ENCODE measurements at places on chromosomes 16 and 17.

- no peak for DNase-seq
Observed at GRCh38 chr17:36118477-36119353, 15.1 kb downstream of the CCL4 start.

DNA sequence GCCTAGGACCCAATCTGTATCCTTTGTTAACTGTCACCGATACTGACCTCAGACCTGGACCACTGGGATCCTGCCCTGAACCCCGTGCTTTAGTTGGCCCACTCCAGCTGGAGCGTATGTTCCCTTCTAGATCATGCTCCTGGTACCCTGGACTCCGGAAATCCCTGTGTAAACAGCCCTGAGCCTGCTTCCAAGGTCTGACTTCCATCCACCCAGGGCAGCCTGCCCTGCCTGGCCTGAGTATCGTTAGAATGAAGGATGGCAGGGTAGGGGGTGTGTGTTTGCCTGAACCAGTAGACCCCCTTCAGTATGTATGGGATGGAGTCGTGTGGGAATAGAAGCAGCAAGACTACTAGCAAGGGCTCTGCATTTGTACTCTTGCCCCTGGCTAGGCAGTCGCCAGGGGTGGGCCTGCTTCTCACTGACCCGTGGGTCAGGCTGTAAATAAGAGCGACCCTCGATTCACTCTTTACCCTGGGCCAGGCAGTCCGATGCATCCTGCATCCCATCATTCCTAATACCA, 691 bp upstream of the TMEM98 start:
- DNase-seq: no peak

- no peak for DNase-seq
Observed at GRCh38 chr17:67052720-67053437, 8.5 kb downstream of the CACNG1 start.

GRCh38 chr17:78005452-78006171, 47.1 kb downstream of the TNRC6C start:
- DNase-seq: no peak

GRCh38 chr16:5875416-5875815, 777.8 kb upstream of the EEF2KMT start:
- DNase-seq: no peak

GRCh38 chr17:35953720-35954119, 10.2 kb upstream of the LYZL6 start:
- no peak for DNase-seq

- DNase-seq: no peak
Observed at GRCh38 chr17:48989100-48989499, 8.1 kb upstream of the IGF2BP1 start.

GRCh38 chr17:60416368-60416925, 5.8 kb upstream of the CHCT1 start:
- no peak for DNase-seq

GRCh38 chr17:386141-386876, 33.7 kb upstream of the RPH3AL start:
- no peak for DNase-seq

- no peak for DNase-seq
Observed at GRCh38 chr17:6660805-6661463, 9.4 kb downstream of the C17orf100 start.

DNA sequence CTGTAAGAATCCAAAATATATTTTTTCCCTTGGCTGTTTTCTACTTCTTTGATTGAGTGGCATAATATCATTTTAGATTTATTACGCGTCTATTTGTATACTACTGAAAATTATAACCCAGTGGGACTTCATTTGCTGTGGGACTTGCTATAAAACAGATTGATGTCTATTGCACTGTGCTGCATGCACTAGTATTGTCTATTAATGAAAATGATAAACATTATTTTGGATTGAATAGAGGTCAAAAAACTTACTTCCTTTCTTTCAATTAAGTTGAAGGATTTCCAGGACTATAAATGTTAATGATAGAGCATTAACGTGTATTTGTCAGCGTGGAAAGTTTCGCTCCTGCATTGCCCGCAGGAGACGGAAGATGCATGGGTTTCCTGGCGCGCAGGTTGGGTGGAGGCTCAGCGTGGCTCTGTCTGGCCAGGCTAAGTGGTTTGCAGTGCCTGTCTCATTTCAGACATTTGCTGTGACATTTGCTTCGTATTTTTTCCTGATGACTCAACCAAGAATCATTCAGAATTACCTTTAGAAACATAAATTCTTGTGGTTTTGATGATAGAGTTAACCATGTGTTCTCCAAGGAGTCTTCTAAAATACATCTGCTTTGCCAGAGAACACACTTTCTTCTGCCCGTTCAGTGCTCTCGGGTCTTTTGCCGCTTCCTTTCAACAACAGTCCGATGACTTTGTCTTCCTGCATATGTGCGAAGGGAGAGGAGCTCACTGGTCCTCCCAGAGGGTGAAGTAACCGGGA, 216.7 kb downstream of the RPTOR start:
- DNase-seq: peak; percentile 82

- DNase-seq: no peak
Observed at GRCh38 chr17:2363851-2364762, 26.8 kb downstream of the SGSM2 start.

GRCh38 chr16:23668225-23668624, 10.5 kb upstream of the PLK1 start:
- no peak for DNase-seq

DNA sequence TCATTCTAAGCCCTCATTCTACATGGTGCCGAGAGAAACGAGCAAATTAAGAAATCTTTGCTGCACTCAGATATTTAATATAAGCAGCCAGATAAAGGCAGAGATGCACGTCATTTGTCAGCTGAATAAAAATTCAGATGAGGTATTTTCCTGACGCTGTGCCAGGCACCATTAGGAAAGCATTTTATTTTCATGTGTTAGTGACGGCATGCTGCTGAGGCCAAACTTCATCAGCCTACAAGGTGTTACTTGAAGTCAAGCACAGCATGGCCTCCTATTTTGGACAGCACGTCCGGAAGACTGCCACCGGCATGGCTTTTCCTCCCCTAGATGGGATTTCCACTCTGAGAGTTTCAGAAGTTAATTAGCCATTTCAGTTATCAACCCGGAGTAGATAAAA, 70.3 kb downstream of the IRX3 start:
- no peak for DNase-seq

DNA sequence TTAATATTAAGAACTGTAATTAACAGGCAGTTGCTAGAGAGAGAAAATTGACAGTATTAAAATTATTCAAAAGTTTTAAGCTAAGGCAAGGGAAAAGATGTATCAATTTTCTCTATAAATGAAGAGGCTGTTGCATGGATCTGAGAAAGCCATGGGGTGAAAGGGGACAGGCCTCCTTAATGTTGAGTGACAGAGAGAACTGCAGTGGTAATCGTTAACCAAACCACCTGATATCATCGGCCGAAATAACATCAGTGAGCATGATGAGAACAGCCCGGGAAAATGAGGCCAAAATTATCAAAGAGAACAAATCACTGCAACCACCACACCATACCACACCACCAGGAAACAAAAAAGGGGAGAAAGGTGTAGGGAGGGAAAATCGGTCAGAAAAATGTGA, 3.6 kb downstream of the ZNF423 start:
- DNase-seq: no peak

- DNase-seq: no peak
Observed at GRCh38 chr17:74599023-74599399, 6.9 kb upstream of the CD300LD start.

- no peak for DNase-seq
Observed at GRCh38 chr17:33145941-33146340, 147.2 kb downstream of the ASIC2 start.

GRCh38 chr16:54508351-54508750, 221.8 kb upstream of the IRX3 start:
- DNase-seq: no peak

DNA sequence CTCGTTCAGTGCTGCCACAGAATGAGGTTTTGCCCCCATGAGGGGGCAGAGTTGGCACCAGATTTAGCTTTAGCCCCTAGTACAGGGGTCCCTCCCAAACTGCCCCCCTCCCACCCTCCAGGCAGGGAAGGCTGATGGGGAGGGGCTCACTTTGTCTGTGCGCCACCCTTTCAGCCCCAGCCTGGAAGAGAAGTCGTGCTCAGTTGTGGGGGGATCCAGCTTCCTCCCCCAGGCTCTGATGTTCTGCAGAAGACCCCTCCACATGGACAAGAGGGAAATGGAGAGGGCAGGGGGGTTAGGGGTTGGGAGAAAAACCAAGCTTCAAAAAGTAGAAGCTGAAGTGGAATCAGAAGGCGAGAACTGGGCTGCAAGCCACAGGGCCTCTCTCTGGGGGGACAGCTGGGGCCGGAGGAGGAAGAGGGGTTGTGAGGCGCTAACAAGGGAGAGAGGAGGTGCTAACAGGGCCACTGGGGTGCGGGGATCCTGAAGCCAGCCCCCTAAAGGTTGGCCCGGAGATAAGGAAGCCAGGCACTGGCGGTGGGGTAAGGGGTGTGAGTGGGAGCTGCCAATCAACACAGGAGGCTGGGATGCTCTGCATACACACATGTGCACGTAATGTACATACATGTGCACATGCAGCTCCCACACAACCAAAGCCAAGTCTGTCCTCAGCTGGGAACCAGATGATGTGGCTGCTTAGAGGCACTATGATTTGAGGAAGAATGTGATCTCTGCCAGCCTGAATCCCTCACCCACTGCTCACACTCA, 7.0 kb upstream of the TMEM92 start:
- no peak for DNase-seq

GRCh38 chr17:1197781-1198490, 18.2 kb upstream of the ABR start:
- DNase-seq: no peak

GRCh38 chr17:42409523-42410318, 13.3 kb downstream of the CAVIN1 start:
- DNase-seq: peak; percentile 93

GRCh38 chr17:1562176-1562643, 382 bp downstream of the PITPNA start:
- no peak for DNase-seq

GRCh38 chr17:57085448-57086068, 512 bp downstream of the AKAP1 start:
- DNase-seq: no peak

DNA sequence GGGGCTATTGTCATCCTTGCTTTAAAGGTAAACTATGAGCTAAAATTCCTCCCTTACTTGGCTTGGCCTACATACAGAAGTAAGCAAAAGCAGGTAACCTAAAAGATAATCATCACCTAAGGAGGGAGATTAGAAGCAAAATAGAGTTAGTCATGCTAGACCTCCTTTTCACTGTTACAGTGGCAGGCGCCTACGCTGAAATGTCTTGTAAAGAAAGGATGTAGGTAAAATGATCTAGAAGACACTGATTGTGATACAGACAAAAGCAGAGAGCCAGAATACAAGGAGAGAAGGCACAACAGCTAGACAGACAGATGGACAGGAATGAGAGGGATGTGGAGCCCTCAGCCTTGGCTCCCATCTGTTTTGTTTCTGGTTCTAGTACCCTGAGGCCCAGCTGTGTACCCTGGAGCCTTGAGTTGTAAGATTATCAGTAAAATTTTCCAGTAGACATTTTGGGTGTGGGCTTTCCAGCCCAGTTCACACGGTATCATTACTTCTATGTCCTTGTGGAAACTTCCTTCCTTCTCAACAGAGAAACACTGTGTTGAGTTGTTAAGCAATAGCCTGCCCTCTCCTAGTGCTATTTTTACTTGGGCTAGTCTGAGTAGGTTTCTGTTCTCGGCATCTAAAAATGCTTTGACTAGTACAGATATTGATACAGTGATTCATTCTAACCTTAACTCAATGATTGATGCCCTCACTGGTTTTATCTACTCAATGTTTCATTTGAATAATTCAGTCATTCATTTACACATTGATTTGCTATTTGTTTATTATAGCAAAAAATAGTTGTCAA, 7.7 kb upstream of the C16orf78 start:
- DNase-seq: no peak

GRCh38 chr17:62572488-62572887, 55.0 kb upstream of the MRC2 start:
- DNase-seq: no peak

- no peak for DNase-seq
Observed at GRCh38 chr17:14959106-14959648, 305.9 kb downstream of the PMP22 start.

GRCh38 chr16:75271441-75272096, 20.1 kb upstream of the BCAR1 start:
- DNase-seq: no peak

GRCh38 chr17:66348584-66349165, 46.3 kb downstream of the PRKCA start:
- DNase-seq: peak; percentile 80

GRCh38 chr17:17736205-17737183, 55.2 kb downstream of the RAI1 start:
- DNase-seq: no peak

DNA sequence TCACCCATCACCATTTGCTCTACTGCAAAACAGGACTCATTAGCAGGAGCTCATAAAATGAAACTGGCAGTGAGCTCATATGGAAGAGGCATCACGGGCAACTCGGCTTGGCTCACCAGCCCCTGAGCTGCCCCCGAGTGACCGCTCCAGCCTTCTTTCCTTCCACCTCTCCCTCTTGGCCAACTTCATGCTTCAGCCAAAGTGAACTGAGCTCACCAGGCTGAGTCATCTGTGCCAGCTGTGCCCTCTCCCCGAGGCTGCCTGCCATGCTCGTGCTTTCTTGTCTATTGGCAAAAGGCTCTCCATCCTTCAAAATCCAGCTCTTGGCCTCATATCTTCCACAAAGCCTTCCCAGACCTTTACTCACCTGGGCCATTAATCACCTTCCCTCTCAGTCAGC, 391.4 kb downstream of the WWOX start:
- peak; percentile 0 for DNase-seq

DNA sequence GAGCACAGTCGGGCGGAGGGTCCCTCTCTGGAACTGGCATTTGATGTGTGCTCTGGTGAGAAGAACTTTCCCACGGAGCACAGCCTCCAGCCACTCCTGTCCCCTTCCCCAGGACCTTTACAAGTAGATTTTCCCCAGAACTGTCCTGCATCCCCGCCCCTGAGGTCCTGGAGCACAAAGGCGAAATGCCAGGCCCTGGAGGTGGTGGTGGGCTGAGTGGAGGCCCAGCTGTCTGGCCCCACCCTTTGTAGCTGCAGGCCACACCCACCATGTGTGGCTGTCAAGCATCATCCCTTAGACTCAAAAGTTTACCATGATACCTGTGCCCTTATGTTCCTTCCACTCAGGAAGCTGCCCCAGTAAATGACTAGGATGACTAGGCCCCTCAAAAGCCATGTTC, 37.7 kb downstream of the PLD6 start:
- no peak for DNase-seq

GRCh38 chr16:4090351-4090851, 25.8 kb downstream of the ADCY9 start:
- DNase-seq: no peak

- DNase-seq: no peak
Observed at GRCh38 chr17:82977606-82978005, 101.8 kb upstream of the METRNL start.

GRCh38 chr16:68297908-68298307, 12.8 kb downstream of the SLC7A6OS start:
- DNase-seq: peak; percentile 65
